ENCODE measurements at places on chromosomes 5 and 9. TPM values are rescaled to one million over a fixed set of nuclear protein-coding genes. Genes with fewer than 3 reads are reported as not detected.

The PCSK1 gene
- 11.6 TPM for total RNA-seq

The ARHGEF37 gene
- total RNA-seq = 1.0 TPM

The ITGA1 gene
- 0.96 TPM for total RNA-seq

The ADAMTSL1 gene
- total RNA-seq = 0.91 TPM

The BTNL8 gene
- total RNA-seq = not detected

The PFN3 gene
- total RNA-seq = not detected

The ROR2 gene
- total RNA-seq = 51.1 TPM

All from glutamatergic neuron (in vitro differentiated cells).